ENCODE measurements at places on chromosomes 4 and X. TPM values are rescaled to one million over a fixed set of nuclear protein-coding genes. Genes with fewer than 3 reads are reported as not detected.

PAGE5 gene
- 0.85 TPM for total RNA-seq

REPS2 gene
- 0.08 TPM for total RNA-seq

SHROOM2 gene
- total RNA-seq: not detected

NAT8L gene
- total RNA-seq: not detected

KCND1 gene
- total RNA-seq: 5.6 TPM

LEF1 gene
- 309 TPM for total RNA-seq

MAGEA1 gene
- not detected for total RNA-seq

CDX4 gene
- not detected for total RNA-seq

SYP gene
- total RNA-seq: 2.6 TPM

ETDB gene
- not detected for total RNA-seq

NUP62CL gene
- 1.8 TPM for total RNA-seq

RS1 gene
- total RNA-seq: not detected

MAP7D3 gene
- 12.0 TPM for total RNA-seq

MMRN1 gene
- total RNA-seq: 0.28 TPM

SEPTIN11 gene
- total RNA-seq: 60.0 TPM

CABS1 gene
- not detected for total RNA-seq

GDPD2 gene
- not detected for total RNA-seq

TMEM47 gene
- total RNA-seq: not detected

FAM199X gene
- 13.4 TPM for total RNA-seq

Data from activated naive CD8-positive, alpha-beta T cell treated with anti-CD3 and anti-CD28 coated beads, Interleukin-2, amount 10 ng/mL, durations not matched to agents 7 days and 5 days (primary cell).